Gastroesophageal sphincter (tissue), 4 donors: ENCODE measurements at places on chromosomes 6 and 20.

DNA sequence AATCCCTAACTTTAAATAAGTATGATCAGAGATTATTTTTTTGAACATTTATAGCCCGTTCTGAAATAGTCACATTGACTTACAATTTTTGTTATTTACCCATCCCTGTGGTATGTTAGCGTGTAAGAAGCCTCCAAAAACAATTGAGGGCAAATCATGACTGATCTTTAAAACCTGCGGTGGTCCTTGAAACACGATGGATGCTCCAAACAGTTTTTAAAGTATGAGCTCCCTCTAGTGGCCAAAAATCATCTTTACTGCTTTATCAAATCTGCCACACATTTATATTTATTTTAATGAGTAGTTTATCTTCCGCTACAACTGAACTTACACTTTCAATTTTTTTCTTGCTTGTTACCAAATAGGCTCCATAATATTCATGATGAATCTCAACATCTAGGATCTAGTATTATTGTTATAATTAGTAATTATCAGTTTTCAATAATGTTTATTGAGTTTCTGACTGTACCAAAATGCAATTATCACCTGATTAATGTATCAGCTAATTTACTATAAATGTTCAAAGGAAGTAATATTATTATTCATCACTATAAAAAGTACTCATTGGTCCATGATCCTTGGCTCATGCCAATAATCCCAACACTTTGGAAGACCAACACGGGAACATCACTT is 52.2 kb downstream of the MARCKS start:
- ATAC-seq, result no peak

DNA sequence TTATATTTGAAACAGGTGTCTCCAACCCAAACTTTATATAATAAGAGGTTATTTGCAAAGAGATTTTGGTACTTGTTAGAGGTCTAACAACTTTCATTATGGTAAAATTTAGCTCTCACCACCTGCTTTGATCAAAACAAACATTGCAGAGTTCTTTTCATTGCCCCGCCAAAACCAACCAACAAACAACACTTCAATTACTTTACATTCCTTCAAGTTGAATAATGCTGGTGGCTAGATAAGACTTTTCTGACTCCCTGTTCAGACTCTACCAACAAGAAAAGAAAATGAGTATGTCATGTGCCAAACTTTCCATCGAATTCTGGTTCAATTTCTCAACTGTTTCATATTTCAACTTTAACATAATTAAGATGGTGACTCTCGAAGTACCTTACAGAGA is 311.1 kb downstream of the ADGRG6 start:
- ATAC-seq, result no peak

- no peak for ATAC-seq
These were observed 4.6 kb downstream of the PLTP start for GRCh38 chr20:45907219-45907948.

- no peak for ATAC-seq
These were observed 25.9 kb downstream of the ADGRF4 start for GRCh38 chr6:47724300-47724699.

DNA sequence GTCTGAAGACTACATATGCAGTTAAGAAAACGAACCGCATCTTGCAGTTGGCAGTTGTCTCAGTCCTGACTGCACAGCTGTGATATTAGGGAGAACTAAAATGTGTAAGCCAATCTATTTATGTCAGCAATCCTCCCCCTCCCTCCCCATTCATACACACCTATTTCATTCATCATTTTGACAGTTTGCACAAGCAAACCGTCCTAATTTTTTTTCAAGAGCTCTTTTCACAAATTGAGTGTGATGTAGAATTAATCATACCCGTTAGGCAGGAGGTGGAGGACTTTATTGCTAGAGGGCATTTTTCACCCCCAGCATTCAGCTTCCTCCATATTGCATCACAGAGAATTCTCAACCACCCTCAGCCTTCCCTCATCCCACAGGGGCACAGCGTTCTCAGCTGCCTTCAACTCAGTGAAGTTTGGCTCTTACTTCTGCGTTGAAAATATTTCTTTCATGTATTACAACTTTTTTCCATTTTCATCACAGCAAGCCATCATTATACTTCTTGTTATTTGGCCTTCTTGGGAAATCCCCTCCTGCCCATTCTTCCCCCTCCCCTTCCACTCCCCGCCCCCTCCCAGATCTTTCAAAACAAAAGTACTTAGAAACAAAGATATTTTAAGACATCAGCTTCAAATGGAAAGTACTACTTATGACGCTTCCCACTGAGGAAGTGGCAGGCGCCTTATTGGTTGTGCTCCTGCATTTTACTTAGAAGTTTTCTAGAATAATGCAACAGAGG is 37.5 kb downstream of the NOX3 start:
- ATAC-seq, result peak; percentile 60

DNA sequence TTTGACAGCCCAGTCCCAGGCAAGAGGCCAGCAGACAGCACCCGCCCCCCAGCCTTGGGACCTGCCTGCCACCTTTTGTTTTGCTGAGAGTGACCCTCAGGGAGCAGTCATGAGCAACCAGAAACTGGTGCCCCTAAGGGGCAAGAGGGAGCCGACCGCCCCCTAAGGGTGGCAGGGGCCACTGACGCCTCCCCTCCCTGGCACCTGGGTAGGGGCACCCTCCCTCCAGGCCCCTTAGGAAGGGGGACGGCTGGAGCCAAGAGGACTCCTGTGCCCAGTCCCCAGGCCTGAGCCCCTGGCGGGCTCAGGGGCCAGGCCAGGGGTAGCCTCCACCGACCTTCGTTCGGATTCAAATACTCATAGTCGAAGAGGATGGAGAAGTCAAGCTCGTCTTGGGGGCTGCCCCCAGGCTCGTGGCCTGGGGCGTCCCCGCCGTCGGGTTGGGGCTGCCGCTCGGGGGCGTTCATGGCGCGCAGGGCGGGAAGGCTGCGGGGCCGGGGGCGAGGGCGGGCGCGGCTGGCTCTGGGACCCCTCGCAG is 417 bp downstream of the NFATC2 start:
- ATAC-seq, result peak; percentile 5

DNA sequence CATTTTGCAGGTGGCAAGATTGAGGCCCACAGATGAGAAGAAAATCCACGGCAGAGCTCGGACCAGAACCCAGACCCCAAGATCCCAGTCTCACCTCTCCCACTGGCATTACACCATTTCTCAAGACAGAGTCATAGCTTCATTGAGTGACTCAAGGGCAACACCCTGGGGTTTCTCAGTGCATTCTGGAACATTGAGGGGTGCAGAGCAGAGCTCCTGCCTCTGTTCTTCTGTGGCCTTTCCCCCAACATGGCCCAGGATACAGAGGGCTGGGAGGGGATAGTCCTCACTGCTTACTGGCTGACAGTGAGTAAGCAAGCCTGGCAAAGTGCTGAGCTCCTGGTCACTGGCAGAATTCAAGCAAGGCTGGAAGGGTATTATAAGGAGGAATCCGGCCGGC is 74.0 kb downstream of the MDGA1 start:
- ATAC-seq, result no peak

GRCh38 chr20:51480507-51481270 is 61.8 kb downstream of the NFATC2 start:
- ATAC-seq, result no peak

GRCh38 chr20:11080781-11081377 is 407.1 kb upstream of the JAG1 start:
- no peak for ATAC-seq

DNA sequence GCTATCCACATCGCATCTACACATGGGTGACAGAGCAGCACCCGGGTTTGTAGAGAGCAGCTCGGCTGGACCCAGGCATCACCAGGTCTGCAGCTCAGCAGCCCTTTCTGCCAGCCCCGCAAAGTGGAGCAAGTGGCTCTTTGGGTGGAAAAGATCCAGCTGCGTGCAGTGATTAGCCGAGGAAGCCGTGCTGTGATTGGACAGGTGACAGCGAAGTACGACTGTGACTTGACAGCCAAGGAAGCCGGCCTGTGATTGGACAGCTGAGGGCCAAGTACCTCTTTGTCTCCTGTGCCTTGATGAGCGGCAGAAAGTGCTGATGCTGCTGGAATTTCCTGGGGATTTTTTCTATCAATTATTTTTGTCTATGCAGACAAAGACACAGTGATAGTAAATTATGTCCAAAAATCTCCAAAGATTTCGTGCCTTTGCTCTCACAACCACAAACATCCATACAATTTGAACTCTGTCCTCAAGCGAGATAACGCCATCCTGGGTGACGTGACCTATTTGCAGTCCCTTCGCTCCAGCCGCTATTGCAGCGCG is 62.3 kb upstream of the GPR31 start:
- no peak for ATAC-seq

DNA sequence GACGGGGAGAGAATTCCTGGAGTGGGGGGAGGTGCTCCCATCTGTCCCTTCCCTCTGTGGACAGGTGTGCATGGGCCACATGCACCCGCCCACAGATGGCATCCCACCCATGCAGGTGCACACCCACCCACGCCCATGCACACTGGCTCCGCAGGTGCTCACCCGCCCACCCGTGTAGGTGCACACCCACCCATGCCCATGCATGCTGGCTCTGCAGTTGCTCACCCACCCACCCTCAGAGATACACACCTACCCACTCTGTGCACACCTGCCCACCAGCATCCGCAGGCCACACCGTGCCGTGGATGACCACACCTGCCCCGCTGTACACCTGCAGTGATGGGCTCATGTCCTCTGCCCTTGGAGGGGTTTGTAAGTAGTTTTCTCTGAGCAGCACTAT is 132.0 kb downstream of the PHACTR3 start:
- ATAC-seq, result no peak

DNA sequence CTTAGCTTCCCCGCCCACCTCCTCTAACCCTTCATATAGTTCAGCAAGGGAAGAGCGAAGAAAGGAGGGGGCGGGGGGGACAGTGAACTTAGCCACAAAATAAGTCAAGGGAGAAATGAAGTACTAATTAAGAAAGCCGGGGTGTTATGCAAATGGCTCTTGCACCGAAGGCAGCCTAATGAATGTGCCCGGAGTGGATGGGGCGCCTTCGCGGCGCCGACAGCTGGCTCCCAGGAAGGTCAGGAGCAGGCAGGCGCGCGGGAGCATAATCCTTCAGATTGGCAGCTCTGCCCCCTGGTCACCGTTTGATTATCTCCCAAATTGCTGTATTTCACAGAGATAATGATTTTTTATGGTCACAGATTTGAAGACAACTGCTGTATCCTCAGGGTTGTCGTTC is 395.1 kb downstream of the TFAP2B start:
- no peak for ATAC-seq

GRCh38 chr20:34415079-34415478 is 52.0 kb downstream of the ITCH start:
- ATAC-seq, result no peak

DNA sequence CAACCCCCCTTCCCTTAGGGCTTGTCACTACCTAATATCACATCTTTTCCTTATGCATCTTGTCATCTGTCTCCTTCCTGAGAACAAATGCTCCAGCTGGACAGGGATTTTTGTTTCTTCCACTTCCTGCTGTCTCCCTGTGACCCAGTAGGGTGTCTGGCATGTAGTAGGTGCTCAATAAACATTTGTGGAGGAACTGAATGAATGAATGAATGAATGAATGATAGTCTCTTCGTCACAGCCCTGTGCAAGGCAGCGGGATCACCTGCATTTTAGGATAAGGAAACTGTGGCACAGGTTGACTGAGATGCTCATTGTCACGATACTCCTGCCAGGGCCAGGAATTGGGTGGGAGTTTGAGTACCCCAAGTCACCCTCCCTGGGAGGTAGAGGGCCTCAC is 14.2 kb downstream of the LEMD2 start:
- no peak for ATAC-seq

GRCh38 chr20:31883829-31884228 is 13.4 kb downstream of the TTLL9 start:
- no peak for ATAC-seq

GRCh38 chr6:52176550-52176949 is 9.6 kb upstream of the IL17A start:
- ATAC-seq, result no peak

GRCh38 chr6:54574671-54575070 is 266.4 kb downstream of the TINAG start:
- ATAC-seq, result no peak

- ATAC-seq, result no peak
These were observed 241.1 kb downstream of the PREX1 start for GRCh38 chr20:48586730-48587129.

DNA sequence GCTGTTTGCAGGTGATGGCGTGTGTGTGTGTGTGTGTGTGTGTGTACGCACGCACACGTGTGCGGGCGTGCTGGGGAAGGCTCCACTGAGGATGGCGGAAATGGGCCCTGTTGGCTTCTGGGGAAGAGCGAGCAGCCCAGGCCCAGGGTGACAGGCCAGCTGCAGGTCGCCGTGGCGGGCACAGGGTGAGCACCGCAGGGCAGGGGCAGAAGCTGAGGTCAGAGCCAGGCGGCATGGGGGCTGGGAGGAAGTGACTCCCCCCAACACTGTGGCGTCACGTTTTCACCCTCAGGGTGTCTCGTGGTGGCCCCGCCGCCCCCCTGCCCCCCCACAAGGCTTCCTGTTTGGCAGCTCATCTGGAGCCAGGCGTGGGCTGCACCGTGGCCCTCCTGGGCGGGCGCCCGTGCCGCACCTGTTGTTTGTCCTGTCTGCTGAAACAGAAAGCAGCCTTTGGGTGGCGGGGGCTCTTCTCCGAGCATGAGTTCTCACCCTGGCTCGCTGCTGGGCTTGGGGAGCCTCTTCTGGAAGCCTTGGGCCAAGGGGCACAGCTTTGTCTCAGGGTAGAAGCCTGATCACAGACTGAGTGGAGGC is 7.1 kb downstream of the RBM38 start:
- peak; percentile 5 for ATAC-seq

DNA sequence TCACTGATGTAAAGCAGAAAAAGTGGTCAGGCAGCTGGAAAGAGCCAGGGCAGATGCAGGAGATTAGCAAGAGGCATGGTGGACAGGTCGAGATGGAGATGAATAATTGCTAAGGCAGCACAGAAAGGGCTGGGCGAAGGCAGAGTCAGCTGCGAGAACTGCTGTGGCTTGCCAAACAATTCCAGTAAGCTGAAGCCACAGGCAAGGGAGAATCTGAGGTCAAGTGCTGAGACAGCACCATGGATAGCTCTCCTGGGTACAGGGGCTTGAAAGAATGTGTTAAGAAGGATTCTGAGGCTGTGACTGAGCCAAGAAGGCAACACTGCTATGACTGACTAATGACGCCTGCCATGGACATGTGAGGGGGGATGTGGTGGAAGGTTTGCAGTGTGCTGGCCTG is 220.8 kb upstream of the FOXA2 start:
- ATAC-seq, result peak; percentile 22

DNA sequence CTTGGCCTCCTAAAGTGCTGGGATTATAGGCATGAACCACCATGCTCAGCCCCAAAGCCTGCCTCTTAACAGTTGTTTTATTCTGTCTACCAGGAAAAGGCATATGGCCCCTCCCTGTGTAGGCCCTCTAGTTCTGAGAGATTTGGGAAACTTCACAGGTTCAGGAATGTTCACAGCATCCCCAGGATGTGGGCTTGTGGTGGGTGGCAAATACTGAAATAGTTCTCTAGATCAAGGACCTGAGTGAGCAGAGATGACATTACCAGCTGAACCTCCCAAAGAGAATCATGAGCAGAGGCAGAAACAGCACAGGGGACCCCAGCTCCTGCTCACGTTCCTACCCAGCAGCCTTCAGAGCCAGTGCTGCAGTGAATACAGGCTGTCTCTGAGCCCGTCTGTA is 99.6 kb downstream of the SSR1 start:
- no peak for ATAC-seq

GRCh38 chr6:121222656-121223055 is 111.6 kb downstream of the TBC1D32 start:
- ATAC-seq, result no peak
